ENCODE measurements at places on chromosomes 2 and 18.
A peak's percentile ranks its signal among the peaks of the same experiment; 100 is the strongest.

GRCh38 chr2:105865222-105865913 lies 120.7 kb downstream of the NCK2 start:
- DNase-seq = no peak

DNA sequence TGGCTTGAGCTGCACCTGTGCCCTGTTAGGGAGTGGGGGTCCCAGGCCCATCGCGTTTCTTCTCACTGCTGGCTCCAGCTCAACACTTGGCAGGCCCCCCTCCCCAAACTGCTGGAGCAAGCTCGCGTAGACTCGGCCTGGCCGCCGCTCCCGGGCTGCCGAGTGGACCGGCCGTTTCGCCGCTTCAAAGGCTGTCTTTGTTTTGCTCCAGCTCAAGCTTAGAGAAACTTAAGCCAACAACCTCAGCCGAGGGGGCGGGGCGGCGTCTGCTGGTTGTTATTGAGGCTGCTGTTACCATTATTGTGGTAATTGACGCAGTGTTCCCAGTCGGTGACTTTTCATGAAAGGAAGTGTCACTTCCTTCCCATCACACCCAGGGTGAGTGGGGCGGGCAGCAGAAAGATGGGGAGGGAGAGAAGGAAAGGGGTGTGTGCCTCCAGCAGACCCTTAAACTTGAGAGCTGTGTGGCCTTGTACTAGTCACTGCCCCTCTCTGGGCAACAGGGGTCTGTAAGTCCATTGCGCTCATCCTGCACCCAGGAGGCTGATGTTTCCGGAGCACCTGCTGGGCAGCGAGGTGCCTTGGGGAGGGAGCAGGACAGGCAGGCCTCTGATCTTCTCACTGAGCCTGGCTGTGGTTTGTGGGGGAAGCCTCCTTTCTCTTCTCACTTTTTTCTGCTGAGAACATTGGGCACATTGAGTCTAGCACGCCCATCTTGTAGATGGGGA lies 2.1 kb downstream of the ARID5A start:
- peak; percentile 76 for DNase-seq

DNA sequence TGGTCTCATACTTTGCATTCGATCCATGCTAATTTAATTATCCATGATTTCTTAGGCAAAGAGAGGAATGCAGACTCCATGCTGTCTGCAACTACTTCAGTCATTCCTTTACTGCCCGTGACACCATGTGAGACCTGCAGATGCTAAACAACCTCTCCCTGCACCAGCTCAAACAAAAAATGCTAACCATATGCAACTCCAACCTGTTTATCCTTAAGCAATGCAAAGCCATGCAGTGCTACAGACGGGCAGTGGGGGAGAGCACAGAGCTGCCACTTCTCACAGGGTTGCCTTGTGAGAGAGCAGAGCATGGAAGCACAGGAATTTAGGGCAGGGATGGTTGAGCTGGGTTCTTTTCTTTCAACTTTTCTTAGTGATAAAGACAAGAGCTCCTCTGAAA lies 74.9 kb upstream of the KLHL14 start:
- DNase-seq = no peak

DNA sequence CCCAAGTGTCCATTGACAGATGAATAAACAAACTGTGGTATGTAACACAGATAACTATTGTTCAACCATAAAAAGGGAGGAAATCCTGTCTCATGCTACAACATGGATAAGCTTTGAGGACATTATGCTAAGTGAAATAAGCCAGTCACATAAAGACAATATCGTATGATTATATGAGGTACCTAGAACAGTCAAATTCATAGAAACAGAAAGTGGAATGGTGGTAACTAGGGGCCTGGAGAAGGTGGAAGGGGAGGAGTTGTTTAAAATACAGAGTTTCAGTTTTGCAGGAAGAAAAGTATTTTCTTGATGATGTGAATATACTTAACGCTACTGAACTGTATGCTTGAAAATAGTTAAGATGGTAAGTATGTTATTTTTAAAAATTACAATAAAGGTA lies 304.6 kb upstream of the CXCR4 start:
- no peak for DNase-seq

- no peak for DNase-seq
Measured at GRCh38 chr2:29139731-29140130, 24.5 kb downstream of the CLIP4 start.

GRCh38 chr18:59715445-59715844 lies 18.2 kb upstream of the CCBE1 start:
- DNase-seq = no peak

DNA sequence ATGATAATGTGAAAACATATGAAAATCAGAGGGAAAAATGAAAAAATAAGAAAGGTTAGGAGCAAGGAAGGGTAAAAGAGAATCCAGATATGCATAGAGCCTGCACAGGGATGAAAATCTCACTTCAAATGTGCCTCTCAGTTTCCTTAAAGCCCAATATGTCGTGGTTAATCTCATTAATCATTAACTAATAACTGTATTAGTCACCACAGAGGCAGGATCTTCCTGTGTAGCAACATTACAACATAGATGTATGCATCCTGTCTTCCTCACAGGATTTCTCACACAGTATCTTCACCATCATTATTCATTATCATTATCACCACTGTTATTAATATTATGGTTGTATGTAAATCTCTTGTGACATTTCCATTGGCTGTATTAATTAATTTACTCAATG lies 361.2 kb upstream of the SOX11 start:
- no peak for DNase-seq

DNA sequence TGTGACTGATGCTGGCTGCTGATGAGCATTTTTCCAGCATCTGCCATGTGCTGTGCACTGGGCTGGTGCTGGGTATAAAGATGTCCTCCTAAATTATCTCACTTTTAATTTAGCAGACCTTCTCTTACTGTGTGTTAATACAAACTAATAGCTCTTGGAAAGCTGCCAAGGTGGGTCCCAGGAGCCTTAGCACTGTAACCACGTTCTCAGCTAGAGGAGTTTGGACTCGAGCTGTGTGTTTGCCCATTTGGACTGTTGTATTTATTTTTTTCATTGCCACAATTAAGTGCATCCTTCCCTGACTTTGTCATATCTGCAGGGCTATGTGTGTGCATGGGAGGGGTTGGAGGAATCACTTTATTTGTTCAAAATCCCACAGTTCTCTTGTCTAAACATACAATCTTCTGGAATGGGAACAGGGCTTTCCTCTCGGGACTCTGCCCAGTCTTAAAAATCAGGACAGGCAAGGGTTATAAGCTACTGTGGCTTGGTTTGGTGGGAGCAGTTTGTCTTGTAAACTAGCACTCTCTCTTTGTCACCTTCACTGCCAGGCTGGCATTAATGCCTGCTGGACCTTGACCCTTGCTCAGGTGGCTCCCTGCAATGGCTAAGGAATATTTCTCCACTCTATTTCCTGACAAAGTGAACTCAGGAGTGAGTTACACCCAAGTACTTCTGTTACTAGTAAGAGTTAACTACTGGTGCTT lies 129.7 kb upstream of the MGAT5 start:
- no peak for DNase-seq

GRCh38 chr2:191230174-191230573 lies 15.0 kb upstream of the MYO1B start:
- no peak for DNase-seq
